ENCODE measurements at places on chromosomes 12 and 14.

DNA sequence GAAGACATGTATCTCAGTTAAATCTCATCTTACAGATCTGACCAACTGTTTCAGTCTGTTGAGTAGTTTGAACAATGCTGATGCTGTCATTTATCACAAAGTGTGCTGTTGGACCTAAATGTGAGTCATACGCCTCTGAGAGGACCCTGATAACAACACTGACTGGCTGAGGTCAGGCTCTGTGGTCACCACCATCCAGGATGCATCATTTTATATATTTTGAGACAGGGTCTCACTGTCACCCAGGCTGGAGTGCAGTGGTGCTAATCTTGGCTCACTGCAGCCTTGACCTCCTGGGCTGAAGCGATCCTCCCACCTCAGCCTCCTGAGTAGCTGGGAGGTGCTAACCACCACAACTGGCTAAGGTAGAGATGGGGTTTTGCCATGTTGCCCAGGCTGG, 181.0 kb upstream of the RGS6 start:
- no peak for DNase-seq

DNA sequence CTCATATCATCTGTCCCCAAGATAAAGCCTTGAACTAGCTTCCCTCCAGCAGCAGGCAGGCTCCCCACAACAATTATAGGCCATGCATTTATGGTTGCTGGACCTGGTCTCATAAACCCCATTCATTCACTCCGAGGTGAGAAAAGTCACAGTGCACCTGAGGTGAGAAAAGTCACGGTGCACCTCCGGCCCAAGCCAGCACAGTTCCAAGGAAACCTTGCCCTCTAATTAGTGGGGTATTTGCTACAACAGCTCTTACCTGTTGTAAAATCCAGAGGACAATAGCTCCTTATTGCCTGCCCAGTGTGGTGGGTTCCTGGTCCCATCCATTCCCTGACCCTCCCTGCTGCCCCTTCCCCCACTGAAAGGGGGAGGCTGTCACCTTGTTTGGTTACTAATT, 65.6 kb downstream of the FBXL14 start:
- no peak for DNase-seq

DNA sequence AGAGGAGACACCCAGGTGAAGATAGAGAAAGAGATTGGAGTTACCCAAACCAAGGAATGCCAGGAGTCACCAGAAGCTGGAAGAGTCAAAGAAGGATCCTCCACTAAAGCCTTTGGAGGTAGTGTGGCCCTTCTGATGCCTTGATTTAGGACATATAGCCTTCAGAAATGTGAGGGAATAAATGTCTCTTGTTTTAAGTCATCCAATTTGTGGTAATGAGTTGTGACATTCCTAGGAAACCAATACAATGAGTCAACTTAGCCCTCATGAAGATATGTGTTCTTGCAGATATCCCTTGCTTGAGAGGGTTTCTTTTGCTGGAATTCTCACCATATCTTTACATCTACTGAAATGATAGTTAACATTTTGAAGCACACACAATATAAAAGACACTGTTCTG, 58.8 kb downstream of the CCER1 start:
- DNase-seq: no peak

- no peak for DNase-seq
Observed at GRCh38 chr14:92613008-92613658, 99.6 kb downstream of the RIN3 start.

- DNase-seq: no peak
Observed at GRCh38 chr14:55964091-55964490, 154.1 kb upstream of the PELI2 start.

DNA sequence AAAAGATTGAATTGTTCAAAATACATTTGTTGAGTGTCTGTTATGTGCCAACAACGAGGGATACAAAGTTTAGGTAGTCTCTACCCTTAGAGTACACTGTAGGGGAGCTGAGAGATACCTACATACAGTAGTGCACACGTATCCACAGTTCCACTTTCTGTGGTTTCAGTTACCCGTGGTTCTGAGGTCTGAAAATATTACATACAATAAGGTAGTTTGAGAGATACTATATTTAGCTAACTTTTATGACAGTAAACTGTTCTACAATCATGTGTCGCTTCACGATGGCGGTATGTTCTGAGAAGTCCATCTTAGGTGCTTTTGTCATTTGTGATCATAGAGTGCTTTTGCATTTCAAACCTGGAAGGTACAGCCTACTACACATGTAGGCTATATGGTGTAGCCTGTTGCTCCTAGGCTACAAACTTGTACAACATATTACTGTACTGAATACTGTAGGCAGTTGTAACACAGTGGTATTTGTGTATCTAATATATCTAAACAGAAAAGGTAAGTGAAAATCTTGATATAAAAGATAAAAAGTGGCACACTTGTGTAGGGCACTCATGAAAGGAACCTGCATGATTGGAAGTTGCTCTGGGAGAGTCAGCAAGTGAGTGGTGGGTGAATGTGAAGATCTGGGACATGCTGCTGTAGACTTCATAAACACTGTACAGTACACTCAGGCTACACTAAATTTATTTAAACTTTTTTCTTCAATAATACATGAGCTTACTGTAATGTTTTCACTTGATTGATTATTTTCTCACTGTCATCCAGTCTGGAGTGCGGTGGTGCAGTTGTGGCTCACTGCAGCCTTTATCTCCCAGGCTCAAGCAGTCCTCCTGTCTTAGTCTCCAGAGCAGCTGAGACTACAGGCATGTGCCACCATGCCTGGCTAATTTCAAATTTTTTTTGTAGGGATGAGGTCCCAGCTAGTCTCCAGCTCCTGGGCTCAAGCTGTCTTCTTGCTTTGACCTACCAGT, 4.0 kb downstream of the CPSF6 start:
- no peak for DNase-seq

Measured in cortex of kidney (tissue), 1 donor.